Lung (tissue), 17 donors: ENCODE measurements at places on chromosomes 11 and 22.

DNA sequence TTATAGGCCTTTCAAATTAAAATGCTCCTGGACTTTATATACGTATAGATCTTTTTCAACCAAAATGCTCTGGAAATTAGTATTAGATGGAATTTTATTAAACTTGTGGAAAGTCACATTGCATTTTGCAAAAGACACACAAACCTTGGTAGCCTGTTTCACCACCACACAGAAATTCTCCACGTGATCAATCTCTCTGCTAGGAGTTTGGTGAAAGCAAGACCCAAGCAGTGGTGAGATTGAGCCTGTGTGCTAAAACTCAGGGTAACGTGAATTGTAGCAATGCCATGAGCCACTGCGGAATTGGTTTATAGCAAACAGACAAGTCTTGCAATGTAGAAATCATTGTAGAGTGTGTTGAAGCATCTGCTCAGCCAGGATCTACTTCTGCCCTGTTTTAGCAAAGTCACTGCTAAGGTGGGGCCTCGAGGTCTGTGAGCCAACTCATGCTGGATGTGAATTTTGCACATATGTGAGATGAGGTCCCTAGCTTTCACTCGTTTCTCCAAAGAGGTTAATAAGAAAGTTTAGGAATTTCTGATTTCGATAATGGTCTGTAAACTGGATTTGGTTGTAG is 184.8 kb downstream of the DBX1 start:
- no peak for DNase-seq

DNA sequence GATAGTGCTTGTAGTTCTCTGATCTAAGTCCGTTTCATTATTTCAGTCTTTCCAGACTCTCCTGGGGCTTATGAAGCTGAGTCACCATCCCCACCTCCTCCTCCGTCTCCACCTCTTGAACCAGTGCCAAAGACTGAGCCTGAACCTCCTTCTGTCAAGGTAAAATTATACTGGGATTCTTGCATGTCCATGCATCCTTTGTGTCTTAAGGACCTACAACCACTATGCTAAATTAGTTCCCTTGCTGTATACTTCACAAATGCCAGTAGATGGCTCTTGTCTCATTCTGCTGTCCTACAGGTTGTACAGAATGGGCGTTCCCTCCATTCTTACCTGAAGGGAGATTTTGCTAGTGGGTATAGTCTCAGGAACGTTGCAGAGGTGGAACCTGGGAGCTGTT is 42.2 kb downstream of the POLD3 start:
- no peak for DNase-seq

- DNase-seq = no peak
These were observed 122.2 kb upstream of the SYN3 start for GRCh38 chr22:33180356-33180755.

DNA sequence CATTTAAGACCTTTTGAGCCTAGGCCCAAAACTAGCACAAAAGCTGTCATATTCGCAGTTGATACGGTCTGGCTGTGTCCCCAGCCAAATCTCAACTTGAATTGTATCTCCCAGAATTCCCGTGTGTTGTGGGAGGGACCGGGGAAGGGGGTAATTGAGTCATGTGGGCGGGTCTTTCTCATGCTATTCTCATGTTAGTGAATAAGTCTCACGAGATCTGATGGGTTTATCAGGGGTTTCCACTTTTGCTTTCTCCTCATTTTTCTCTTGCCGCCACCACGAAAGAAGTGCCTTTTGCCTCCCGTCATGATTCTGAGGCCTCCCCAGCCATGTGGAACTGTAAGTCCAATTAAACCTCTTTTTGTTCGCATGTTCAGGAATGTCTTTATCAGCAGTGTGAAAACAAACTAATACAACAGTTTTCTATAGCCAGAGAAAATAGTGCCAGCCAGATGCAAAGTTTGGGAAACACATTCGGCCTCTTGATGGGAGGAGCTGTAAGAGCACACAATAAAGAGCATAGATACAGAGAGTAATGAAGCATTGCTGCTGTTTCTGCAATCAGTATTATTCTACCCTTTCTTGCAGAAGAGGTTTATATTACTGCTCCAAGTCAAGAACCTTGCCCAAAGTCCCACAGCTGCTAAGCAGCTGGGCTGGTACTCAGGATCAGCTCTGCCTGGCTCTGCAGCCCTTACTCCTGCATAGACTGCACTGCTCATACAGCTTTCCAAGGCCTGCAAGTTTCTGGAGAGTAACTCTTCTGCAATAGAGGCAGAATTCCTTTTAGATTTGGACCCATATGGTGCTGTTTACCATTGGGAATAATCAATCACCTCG is 2.0 kb upstream of the ZNF195 start:
- DNase-seq = peak; percentile 34

GRCh38 chr22:48783821-48784266 is 1043.8 kb downstream of the BRD1 start:
- DNase-seq = no peak

- no peak for DNase-seq
These were observed 29.1 kb downstream of the LIMK2 start for GRCh38 chr22:31241200-31241599.

- peak; percentile 44 for DNase-seq
These were observed 98.3 kb downstream of the ARHGAP42 start for GRCh38 chr11:100785148-100785983.

DNA sequence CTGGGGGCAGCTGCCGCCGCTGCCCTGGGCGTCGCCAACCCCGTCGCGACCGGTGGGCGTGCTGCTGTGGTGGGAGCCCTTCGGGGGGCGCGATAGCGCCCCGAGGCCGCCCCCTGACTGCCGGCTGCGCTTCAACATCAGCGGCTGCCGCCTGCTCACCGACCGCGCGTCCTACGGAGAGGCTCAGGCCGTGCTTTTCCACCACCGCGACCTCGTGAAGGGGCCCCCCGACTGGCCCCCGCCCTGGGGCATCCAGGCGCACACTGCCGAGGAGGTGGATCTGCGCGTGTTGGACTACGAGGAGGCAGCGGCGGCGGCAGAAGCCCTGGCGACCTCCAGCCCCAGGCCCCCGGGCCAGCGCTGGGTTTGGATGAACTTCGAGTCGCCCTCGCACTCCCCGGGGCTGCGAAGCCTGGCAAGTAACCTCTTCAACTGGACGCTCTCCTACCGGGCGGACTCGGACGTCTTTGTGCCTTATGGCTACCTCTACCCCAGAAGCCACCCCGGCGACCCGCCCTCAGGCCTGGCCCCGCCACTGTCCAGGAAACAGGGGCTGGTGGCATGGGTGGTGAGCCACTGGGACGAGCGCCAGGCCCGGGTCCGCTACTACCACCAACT is 1.0 kb downstream of the FUT4 start:
- DNase-seq = peak; percentile 26
